ENCODE measurements at places on chromosomes 2 and 18. TPM values are rescaled to one million over a fixed set of nuclear protein-coding genes. Genes with fewer than 3 reads are reported as not detected.

Gene MAPK4
- total RNA-seq = not detected

Gene REG1A
- total RNA-seq = not detected

Gene SCN7A
- total RNA-seq = 0.06 TPM

Gene RBKS
- total RNA-seq = 1.5 TPM

Gene RBM45
- total RNA-seq = 20.3 TPM

Gene BMP10
- not detected for total RNA-seq

Gene NRP2
- 14.9 TPM for total RNA-seq

Gene LOXHD1
- total RNA-seq = not detected

Gene EML4
- total RNA-seq = 48.9 TPM

Gene C2orf81
- 0.63 TPM for total RNA-seq

Gene SLC11A1
- total RNA-seq = 0.11 TPM

Gene RASGRP3
- 9.4 TPM for total RNA-seq

Gene ACMSD
- not detected for total RNA-seq

Gene SF3B6
- total RNA-seq = 130 TPM

Gene IWS1
- total RNA-seq = 42.1 TPM

Gene C2orf66
- total RNA-seq = 0.32 TPM

Gene TMEM127
- 28.7 TPM for total RNA-seq

Gene LYG2
- total RNA-seq = not detected

Gene FABP1
- total RNA-seq = not detected

Gene IL36RN
- not detected for total RNA-seq

Gene GAREM2
- total RNA-seq = 1.2 TPM

Gene INHBB
- total RNA-seq = 0.46 TPM

Gene CD8B2
- total RNA-seq = not detected

Gene REG3G
- not detected for total RNA-seq

Gene NDC80
- 64.1 TPM for total RNA-seq

Gene EIF2B4
- total RNA-seq = 40.1 TPM

Gene IL36A
- not detected for total RNA-seq

Gene CCDC102B
- total RNA-seq = 9.7 TPM

Gene IGFBP5
- 0.46 TPM for total RNA-seq

Gene CCDC141
- 3.7 TPM for total RNA-seq

Gene FARP2
- total RNA-seq = 24.1 TPM

Gene ANKRD39
- 13.2 TPM for total RNA-seq

Gene DSG1
- not detected for total RNA-seq

Gene BZW1
- total RNA-seq = 407 TPM

Gene PNPT1
- 31.5 TPM for total RNA-seq

Gene ZBTB7C
- 0.17 TPM for total RNA-seq

Gene CRYBA2
- not detected for total RNA-seq

Gene INO80C
- total RNA-seq = 3.7 TPM

Gene METTL4
- 10.3 TPM for total RNA-seq

Gene DSG2
- total RNA-seq = under 0.01 TPM

Gene SLC4A3
- 2.9 TPM for total RNA-seq

Gene NAT8
- total RNA-seq = not detected

Gene DNAH7
- 0.26 TPM for total RNA-seq

Gene SRD5A2
- total RNA-seq = not detected

Gene HOXD13
- total RNA-seq = not detected

Gene ZC3H15
- 67.6 TPM for total RNA-seq

Gene LYG1
- 0.86 TPM for total RNA-seq

Data from LHCN-M2 (cell line).